ENCODE measurements at places on chromosomes 3 and 15.

DNA sequence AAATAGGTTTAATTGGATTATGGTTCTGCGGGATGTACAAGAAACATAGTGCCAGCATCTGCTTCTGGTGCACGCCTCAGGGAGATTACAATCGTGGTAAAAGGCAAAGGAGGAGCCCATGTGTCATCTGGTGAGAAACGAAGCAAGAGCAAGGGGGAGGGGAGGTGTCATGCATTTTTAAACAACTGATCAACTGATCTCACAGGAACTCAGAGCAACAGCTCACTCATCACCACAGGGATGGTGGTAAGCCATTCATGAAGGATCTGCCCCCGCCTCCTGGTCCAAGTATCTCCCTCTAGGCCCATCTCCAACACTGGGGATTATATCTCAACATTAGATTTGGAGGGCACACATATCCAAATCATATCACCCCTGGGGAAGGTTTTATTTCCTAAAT, 42.1 kb upstream of the FGF7 start:
- peak; percentile 50 for DNase-seq

DNA sequence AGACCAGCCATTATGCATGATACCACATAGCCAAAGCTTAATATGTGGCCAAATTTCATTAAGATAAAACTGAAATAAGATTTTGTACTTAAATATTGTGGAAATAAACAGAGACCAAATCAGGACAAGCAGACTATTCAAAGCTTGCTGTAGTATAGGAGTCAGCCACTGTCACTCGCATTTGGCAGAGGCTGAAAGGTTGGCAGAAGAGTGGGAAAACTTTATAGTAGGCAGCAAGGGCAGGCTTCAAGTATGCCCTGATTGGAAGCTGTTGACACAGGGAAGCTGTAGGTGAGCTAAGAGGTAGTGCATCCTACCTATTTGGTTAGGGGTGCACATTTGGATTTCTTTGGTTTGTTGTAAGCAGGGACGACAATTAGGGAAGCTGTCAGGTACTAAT, 202.5 kb upstream of the PDZRN3 start:
- no peak for DNase-seq

DNA sequence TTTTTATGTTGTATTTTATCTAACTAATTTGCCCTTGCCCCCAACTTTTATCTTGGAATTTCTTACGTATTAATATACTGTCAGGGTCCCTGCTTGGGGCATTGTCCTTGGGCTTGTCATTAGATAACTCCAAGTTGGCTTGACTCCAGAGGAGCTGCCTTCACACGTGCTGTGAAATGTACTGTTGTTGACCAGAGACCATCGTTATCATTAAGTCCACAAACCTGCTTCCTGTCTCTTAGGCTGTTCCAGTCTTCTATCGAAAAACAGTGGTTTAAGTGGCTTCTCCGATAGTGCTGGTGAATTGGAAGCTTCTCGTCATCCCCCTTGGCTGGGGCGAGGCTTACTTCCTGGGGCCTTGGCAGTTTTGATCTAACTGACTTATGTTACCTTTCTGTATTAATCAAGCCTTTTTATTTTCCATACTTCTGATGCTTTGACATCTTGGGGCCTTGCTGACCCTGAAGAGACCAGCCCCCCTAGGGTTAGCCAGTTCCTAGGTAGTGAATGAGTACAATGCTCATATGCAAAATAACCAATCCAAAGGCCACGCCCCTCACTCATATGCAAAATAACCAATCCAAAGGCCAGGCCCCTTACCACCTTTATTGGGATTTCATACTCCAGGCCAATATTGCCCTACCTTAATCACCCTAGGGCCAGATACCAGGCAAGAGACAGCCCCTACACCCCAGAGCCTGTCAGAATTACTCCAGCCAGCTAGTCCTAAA, 164.5 kb downstream of the IGF1R start:
- DNase-seq = no peak

GRCh38 chr3:158205994-158206393, 96.1 kb downstream of the RSRC1 start:
- no peak for DNase-seq

- no peak for DNase-seq
These were observed 348.3 kb upstream of the TMCO5A start for GRCh38 chr15:37586011-37586583.

All from ELF-1 (cell line).